Daoy (cell line): ENCODE measurements at places on chromosomes 5 and 9. TPM values are rescaled to one million over a fixed set of nuclear protein-coding genes. Genes with fewer than 3 reads are reported as not detected.

GRCh38 chr5:54548565-54548964, 31.0 kb downstream of the SNX18 start:
- DNase-seq = no peak

DNA sequence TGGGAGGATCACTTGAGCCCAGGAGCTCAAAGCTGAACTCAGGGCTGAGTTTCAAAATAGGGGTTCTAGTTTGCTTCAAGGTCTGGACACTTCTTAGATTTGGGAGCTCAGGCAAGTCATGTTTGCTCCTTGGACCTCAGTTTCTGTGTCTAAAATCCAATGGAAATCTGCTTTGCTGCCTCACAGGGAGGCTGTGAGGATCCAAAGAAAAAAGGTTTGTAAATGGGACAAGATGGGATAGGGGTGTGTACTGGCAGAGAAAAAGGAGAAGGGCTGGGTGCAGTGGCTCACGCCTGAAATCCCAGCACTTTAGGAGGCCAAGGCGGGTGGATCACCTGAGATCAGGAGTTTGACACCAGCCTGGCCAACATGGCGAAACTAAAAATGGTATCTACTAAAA, 39.6 kb upstream of the SH3PXD2B start:
- DNase-seq = no peak

DNA sequence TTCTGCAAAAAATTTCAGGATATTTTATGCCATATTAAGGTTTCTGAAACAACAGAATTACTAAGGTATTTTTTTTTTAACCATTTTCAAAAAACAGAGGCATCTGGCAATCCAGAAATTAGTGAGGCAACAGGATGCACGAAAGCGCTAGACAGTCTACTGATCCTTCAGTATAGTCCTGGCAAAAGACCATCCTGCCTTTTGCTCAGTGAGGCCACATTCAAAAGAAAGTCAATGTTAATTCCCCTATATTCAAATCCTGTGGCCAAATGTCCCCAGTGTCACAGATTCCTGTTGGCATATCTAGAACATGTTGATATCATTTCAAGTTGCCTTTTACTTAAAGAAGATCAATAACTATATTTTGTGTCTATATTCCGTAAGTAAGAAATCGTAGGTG, 13.1 kb upstream of the NFIB start:
- DNase-seq = no peak

- no peak for DNase-seq
Observed at GRCh38 chr9:12716823-12717600, 23.8 kb downstream of the TYRP1 start.

DNA sequence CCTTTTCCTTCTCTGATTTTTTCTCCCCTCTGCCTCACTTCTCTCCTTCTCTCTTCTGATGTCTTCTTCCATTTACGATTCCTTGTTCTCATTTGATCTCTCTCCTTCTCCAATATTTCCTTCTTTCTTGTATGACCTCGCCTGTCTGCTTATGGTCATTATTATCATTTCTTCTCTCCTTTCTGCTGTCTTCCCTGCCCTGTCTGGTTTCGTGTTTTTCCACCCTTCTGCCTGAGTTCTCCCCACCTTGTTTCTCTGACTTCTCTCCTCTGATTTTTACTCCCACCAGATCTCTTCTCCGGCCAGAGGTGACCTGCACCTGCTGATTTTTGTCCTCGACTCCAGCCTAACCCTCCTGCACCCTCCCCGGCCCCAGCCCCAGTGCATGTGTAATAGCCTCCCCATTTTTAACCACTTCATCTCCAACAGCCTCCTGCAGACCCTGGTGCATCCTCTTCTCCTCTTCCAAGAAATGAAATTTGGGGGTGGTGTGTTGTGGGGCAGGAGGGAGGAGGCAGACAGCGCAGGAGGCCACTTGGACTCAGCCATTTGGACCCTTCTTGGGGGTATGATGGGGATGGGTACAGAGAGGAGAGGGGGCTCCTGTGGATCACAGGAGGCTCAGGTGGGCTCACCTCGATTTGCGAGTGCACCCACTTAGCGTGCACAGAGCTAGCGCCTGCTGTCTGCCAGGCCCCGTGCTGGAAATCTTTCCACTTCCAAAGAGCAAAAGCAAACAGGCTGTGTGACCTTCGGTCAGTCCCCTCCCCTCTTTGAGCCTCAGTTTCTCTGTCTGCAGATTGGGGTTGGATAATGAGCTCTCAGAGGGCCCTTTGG, 32.5 kb downstream of the GSN start:
- DNase-seq = no peak

GRCh38 chr5:180494510-180495181, 467 bp downstream of the CNOT6 start:
- no peak for DNase-seq

DNA sequence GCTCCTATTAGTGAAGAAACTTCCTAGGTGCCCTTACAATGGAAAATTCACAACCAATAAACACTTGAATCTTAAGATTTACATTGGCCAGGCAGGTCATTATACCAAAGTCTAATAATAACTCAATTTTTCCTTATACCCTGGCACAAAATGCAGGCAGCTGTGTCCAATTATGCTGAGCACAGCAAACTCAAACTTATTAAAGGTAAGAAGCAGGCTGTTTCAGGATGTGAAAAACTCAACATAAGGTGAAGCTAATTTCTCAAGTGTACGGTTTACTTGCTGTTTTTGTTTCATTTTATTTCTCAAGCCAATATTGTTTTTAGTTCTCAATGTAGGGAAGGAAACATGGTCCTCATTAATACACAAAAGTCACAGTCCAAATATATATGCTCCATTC, 405.1 kb downstream of the KCTD16 start:
- no peak for DNase-seq

DNA sequence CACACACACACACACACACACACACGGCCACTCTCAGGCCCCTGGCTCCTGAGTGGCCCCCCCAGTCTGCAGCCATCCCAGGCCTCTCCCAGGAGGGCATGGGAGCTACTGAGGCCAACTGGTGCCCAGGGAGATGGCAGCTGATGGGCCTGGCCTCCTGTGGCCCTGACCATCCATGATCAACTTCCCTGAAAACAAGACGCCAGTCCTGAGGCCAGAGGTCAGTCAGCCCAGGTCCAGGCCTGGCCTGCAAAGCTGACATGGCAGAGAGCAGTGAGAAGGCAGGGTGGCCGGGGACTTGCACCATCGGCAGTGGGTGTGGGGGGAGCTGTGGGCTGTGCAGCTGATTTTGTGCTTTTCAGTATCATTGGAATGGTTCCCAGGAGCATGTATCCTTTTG, 47.0 kb downstream of the SARDH start:
- DNase-seq = no peak

DNA sequence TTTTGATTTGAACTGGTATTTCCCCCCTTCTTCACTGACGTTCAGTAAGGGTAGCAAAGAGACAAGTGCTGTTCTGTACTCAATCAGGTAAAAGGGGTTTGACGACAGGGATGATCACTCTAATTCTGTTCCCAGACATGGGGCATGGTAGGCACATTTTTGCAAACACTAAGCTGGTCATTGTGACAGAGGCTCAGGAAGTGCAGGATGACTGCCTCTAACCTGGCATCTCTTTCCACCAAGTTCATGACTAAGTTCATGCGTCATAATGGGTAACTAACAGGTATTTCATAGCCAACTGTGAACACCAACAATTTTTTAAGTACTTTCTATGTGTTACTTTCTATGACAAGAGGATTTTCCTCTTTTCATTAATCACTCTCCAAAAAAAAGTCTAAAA, 166.5 kb downstream of the MAPKAP1 start:
- DNase-seq = peak; percentile 58

- DNase-seq = no peak
Observed at GRCh38 chr5:93894601-93895354, 153.4 kb upstream of the POU5F2 start.

DNA sequence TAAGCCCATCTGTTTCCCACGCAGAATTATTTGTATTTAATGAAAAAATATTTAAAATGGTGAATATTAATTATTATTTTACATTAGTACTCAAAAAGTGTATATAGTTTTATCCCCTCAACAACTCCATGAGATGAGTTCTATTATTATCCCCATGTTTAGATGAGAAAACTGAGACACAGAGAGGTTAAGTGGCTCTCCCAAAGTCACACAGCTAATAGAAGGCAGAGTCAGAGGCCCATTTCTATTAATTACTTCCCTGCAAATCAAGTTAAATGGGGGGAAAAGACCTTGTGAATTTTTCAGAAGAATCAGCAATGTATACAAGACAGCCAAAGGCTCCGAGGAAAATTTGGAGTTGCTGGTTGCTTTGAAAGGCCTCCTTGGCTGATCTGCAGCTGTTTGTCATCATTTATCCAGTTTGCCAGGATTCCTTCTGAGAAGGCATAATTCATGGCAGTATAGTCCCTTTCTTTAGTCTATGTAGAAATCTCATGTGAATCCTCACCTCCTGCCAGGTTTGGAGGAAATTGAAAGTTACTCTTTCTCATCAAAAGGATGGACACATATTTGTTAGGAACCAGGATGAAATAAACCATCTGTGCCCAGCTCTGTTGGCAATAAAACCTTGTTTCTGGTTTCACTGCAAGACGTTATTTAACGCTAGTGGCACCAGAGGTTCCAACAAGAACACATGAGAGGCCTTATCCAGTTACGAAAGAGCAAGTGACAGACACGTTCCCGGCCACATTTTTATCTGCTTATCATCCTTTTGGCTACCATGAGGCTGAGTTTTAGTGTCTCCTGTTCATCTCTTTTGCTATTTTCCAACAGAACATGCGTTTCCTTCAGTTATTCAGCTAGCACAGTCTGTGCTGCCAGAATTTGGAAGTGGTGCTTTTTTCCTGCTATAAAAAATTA, 621 bp downstream of the FYB1 start:
- DNase-seq = no peak

DNA sequence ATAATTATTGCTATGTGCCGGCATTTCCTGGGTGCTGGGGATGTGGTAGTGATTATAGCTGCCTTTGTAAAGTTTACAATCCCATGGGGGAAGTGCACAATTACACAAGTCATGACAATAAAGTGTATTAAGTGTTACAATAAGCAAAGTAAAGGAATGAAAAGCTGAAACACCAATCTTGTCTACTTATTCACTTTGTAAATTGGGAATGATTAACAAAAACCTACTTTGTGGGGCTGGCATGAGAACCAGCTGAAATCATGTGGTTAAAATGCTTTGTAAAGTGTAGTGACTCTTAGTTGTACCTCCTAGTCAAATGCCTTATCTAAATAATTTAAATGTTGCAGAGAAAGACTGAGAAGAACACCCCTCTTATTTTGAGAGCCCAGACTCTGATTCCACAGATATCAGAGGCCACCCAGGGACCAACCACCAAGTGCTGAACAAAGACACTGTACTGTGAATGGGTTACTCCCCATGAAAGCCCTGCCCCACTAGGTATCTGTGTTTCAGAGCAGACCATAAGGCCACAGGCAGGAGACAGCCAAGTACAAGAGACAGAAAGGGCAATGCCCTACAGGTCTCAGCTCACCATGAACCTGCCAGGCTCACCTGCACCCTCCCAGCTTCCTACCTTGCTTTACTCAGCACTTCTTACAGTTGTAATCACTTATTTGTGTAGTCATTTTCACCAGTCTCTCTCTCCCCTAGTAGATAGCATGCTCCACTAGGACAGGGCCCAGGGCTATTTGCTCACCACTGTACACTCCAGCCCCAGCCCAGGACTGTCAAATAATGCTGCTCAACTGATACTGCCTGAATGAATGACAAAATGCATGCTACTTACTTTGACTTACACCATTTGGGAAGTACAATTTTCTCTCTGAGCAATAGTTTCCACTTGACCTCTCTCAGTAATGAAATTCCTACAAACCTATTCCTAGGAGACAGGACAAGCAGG, 101.6 kb upstream of the APC start:
- no peak for DNase-seq

- DNase-seq = no peak
Observed at GRCh38 chr5:78805474-78806124, 157.0 kb upstream of the LHFPL2 start.

- no peak for DNase-seq
Observed at GRCh38 chr5:65548281-65548680, 14.7 kb downstream of the CENPK start.

- DNase-seq = no peak
Observed at GRCh38 chr9:81530310-81530810, 159.0 kb downstream of the TLE1 start.

- DNase-seq = no peak
Observed at GRCh38 chr5:62083247-62083646, 222.8 kb upstream of the KIF2A start.

DNA sequence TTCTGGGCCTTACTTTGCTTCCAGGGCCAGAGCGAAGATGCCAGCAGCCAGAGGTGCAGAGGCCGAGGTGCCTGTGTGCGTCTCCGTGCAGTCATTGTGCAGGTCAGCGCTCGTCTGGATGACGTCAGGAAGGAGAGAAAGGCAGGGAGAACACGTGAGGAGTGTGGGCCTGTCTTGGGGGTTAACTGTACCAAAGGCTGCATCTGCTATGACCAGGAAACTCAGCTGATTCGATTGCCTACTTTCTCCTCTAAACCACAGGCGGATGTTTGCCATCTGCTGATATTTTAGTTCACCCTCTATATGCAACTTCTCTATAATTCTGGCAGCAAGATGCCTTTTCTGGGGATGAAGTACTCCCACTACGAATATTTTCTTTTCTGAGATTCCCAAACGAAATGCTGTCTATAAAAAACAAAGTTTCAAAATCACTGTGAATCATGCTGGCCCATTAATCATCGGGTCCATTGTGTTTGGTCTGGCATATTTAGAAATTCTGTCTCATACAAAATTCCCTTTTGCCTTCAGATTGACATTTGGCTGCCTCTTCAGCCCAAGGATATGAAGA, 24.8 kb downstream of the PCSK1 start:
- DNase-seq = peak; percentile 32

GRCh38 chr5:57176350-57176857, 2.5 kb downstream of the GPBP1 start:
- DNase-seq = peak; percentile 33

DNA sequence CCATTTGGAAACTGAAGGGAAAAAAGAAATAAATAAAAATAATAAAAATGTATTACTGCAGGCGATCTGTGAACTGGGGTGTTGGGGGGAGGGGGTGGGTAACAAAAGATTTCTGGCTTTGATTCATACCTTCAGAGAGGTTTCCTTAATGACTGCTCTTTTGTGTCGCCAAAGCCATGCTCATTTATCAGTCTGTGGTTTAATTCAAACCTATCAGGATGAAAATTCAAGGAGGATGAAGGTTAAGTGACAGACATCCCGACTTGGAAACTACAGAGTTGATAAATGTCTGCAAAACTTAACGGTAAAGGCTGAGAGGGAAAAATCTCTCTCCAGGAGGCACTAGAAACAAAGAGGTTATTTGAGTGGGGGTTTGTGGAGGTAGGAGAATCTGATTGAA, 278.2 kb downstream of the PSAT1 start:
- DNase-seq = no peak

- DNase-seq = peak; percentile 89
Observed at GRCh38 chr9:87725900-87726709, at the start of gene CTSL. CTSL (plus strand) TSS chr9:87726119; CDS start chr9:87727604, 1,485 bp downstream.

DNA sequence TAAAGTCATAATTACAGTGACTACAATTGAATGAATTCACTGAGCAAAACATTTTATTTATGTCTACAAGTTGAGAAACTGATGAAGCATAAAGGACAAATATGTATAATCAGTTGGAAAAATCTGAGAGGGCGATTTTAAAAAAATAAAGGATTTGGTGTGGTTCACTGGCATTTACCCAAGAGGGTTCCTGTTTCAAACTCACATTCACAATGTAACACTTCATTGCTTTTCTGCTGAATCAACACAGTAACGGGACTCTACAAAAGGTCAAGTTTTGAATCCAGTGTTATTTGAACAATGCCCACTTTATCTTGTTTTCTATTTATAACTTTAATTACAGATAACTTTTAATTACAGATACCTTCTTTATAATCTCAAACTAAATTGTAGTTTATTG, 138.6 kb downstream of the NUDT12 start:
- DNase-seq = peak; percentile 29

WNT8A gene
- not detected in 2 replicates for total RNA-seq

ARSB gene
- 9.2 and 12.2 TPM in 2 replicates for total RNA-seq

KLHL3 gene
- 0.15 and 0.80 TPM in 2 replicates for total RNA-seq

CCNO gene
- total RNA-seq = 6.2 and 7.1 TPM in 2 replicates

SOX30 gene
- total RNA-seq = 0.11 TPM in 1 of 2 replicates, not detected in the other

GABRA6 gene
- total RNA-seq = not detected in 2 replicates
